ENCODE measurements at places on chromosomes 4 and X. TPM values are rescaled to one million over a fixed set of nuclear protein-coding genes. Genes with fewer than 3 reads are reported as not detected.

TMEM47 gene
- 44.5 TPM for polyA plus RNA-seq

DNA sequence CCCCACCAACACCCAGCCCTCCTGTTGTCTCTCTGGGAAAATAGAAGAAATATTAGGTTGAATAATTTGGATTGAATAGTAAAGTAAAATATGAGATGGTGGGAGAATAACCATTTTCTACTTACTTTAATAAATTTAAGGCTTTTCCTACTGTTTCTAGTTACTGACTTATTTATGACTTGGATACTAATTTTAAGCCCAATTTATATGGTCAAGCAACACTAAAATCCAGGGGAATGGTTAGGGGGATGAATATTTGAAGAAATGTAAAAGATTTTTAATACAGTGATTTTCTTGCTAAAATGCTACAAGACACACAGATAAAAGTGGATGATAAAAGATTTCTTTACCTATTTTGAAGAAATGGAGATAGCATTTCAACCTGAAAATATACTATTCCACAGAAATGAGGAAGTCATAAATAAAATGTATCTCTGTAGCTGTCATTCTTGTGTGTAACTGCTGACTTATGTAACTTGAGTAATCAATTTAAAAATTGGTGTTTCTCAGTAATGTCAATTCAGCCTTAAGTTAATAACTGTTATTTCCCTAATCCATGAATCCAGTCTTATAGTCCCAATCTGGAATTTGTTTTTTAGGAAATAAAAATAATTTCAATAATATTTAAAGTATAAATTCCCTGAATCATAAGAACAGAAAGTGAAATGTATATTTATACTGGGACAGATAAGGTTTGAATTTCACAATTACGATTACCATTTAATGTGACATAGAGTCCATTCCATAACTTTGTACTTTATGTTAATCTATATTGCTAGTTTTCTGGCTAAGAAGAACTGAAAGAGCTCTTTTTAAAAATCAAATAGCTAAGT is 24.3 kb upstream of the IL2 start:
- no peak for DNase-seq

ASB5 gene
- polyA plus RNA-seq: 0.11 TPM

- DNase-seq: no peak
These were observed 50.3 kb downstream of the CHRDL1 start for GRCh38 chrX:110745288-110745687.

DNA sequence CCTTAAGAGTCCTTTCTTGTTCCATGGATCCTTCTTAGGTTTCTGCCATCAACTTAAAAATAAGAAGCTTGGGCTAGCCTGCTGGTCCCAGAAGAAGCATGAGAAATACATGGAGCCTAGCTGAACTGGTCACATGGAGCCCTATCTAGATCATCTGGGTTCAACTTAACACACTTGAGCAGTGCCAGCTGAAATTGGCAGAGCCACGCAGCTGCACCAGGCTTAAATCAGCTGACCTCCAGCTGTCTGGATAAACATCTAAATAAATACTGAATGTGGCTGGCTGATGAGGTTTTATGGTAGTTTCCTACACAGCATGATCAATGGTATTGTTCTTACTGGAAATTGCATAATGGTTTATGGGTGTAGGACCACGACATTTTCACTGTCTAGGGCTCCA is 598.4 kb upstream of the FAM241A start:
- DNase-seq: no peak

GRCh38 chr4:167428156-167428555 is 193.9 kb upstream of the SPOCK3 start:
- peak; percentile 8 for DNase-seq

GRCh38 chrX:40996886-40997530 is 88.2 kb upstream of the USP9X start:
- DNase-seq: no peak

- no peak for DNase-seq
These were observed 164.0 kb downstream of the RNF150 start for GRCh38 chr4:140969296-140969695.

DNA sequence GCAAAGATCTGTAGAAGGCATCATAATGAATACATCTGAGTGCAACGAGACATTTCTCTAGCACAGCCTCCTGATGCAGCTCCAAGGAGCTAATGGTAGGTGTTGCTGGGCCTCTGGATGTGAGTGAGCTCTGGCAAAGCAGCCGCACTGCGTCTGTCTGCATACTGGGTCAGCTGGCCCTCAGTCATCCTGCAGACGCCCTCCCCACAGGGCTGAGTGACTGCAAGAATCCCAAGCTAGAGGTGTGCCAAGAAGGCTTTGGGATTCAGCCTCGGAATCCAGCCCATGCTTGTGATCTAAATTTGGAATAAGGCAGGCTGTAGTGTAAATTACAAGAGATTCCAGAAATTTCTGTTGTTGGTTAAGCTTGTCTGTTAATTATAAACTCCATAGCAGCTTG is 18.5 kb downstream of the HERC3 start:
- DNase-seq: no peak

DAPP1 gene
- polyA plus RNA-seq: 0.98 TPM

GRCh38 chrX:64975491-64975890 is 759 bp downstream of the ZC4H2 start:
- DNase-seq: no peak

- no peak for DNase-seq
These were observed 184.1 kb downstream of the IL1RAPL2 start for GRCh38 chrX:104749951-104750610.

- no peak for DNase-seq
These were observed at the start of gene RGN for GRCh38 chrX:47078129-47079043. TSS of gene RGN (plus strand) at chrX:47078443. CDS start at chrX:47081145, 2,702 bp downstream.

GRCh38 chr4:13268703-13269102 is 215.4 kb downstream of the RAB28 start:
- no peak for DNase-seq
